ENCODE measurements at places on chromosomes 16 and 17.

DNA sequence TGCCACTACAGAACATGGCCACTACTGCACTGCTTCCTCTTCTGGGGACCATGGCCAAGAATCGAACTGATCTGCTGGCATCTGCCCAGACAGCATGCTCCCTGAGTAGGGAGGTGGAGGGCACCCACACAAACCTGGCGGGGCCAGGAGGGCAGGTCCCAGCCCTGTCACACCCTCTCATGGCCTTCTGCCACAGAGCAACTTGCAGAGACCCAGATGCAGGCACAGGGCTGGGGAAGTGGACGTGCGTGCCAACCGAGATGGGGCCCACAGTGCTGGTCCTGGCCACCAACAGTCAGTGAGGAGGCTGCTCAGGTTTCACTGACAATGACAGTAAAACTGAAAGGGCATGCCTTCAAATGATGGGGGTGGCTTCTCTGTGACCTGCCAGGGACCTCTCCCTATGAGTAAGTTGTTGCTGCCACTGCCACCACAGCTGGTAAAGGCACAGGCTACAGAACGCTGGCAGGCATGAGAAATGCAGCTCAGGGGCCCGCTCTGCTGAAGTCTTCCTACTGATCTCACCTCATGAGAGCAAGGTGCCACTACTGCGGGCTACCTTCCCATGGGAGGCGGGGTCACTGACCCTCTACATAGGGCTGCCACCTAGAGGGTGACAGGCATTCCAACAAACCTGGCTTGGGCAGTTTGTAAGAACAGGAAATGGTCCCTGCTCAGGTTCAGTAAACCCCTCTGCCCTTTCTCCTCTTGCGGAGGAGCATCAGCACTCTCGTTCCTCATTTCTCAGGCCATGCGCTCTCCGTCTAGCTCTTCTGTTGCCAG is 15.5 kb downstream of the HIC1 start:
- no peak for DNase-seq

- DNase-seq, result no peak
These were observed 26.8 kb downstream of the GNA13 start for GRCh38 chr17:65029605-65030336.

- DNase-seq, result no peak
These were observed 539.3 kb upstream of the CDH5 start for GRCh38 chr16:65827231-65827630.

DNA sequence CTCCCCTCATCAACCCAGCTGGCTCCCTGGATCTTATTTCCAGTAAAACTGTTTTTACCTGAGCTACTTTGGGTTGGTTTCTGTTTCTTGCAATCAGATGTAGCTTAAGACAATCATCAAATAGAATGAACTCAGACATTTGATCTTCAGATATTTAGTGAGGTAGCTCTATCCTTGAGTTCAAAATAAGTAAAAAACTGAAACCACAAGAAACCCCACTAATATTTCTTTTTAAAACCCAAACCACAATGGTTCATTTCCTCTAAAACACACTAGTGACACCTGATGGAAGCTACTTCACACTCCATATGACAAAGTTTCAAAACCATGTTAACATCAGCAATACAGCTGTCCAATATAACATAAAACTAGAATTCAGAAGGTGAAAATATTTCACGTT is 37.8 kb downstream of the CACNG1 start:
- no peak for DNase-seq

DNA sequence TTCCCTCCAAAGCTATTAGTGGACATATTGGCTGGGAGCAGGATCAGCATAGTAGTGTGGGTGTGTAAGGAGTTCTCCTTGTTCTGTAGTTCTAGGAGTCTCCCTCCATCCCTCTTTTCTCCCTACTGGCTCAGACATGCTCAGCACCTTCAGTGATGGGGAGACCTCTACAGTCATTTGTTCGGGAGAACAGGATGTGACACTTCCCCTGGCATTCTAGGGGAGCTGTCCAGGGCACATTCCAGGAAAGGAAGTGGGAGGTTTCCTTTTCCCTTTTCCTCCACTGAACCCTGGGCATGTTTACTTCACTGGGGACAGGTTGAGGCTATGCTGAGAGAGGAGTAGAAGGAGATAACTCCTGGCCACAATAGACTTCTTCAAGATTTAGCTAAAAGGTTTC is 86.5 kb downstream of the MYH13 start:
- DNase-seq, result no peak
